ENCODE measurements at places on chromosomes 6 and 20. TPM values are rescaled to one million over a fixed set of nuclear protein-coding genes. Genes with fewer than 3 reads are reported as not detected.

DNA sequence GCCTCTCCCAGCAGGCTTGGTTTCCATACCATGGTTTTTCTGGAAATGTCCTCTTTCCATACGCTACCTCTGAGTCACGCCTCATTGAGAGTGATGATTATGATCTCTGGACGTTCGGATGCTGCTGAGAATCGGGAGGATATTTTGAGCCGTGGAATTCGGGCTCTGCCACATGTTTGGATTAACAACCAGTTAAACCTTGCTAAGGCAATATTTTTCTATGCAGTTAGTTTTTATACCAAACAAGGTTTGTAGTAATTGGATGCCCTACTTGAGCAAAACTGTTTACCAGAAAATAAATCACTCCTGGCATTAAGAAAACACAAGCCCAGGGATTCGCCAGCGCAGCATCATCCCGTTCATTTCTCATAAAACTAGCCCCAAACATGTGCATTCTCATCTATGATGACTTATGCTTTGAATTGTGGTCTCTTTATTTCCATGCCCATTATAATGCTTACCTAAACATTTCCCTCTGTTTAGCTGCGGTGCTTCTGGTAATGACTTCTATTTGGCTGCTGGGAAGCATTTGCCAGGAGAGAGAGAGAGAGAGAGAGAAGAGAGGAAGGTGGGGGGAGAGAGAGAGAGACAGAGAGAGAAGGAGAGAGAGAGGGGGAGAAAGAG lies 198.9 kb downstream of the CLIC5 start:
- no peak for DNase-seq

- DNase-seq, result no peak
These were observed 126.8 kb upstream of the BEND6 start for GRCh38 chr6:56827908-56828649.

- DNase-seq, result peak; percentile 60
These were observed 213.6 kb upstream of the PLCB4 start for GRCh38 chr20:8855315-8855714.

GRCh38 chr6:112770308-112770707 lies 423.2 kb downstream of the RFPL4B start:
- DNase-seq, result no peak

DNA sequence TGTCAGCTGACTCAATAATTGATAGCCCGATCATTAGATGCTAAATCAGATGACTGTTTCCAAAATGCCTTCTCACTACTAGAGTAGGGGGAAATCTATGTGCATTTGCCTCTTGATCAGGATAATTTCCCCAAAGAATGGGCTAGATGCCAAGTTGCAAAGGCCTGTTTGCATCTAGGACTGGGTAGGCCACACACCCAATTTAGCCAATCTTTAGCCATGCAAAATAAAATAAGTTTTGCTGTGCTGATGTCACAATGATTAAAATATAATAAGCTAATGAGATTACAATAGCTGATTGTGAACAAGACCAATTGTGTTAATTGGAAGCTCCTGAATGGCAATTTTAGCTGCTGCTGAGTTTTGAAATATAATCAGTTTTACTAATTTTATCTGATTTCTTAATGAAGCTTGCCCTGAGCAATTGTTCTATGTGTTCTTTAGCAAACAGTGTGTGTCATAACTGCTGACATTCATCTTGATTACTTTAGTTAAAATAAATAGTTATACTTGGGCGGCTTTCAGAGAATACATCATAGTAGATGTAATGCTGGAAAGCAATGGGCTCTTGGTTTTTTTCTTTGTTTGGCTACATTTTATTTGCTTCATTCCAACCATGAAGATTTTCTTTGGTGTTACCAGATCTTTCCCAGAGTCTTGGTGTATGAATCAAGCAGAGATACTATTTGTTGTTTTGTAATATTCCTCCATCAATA lies 973.2 kb upstream of the SLC35B3 start:
- no peak for DNase-seq

DNA sequence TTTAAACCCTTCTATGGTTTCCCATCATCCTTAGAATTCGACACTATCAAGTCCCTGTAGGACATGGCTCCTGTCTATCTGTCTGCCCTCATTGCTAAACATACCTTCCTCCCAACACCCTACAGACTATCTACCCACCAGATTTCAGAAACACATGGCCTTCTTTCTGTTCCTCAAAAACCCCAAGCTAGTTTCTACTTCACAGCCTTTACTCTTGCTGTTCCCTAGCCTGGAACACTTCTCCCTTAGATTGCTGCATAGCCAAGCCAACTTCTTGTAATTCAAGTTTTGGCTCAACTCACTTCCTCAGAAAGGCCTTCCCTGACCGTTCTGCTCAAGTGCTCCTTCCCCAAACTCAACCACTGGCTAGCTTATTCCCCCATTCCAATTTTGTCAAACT lies 156.2 kb downstream of the BTBD9 start:
- no peak for DNase-seq

DNA sequence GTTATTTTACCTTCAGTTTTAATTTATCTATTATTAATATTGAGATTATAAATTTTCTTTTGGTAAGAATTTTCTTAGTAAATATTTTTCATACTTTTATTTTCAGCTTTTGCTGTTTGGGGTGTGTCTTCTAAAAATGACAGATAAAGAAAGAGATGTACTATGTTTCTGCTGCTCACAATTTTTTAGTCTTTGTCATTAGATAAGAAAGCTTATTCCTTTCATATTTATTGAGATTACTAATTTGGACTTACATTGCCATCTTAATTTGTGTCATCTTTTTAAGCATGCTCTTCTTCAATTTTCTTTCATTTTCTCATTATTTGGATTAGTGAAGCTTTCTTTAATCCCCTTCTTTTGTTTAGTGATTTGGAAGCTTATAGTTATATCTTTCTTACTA lies 13.6 kb upstream of the PHACTR2 start:
- no peak for DNase-seq

GRCh38 chr20:49291200-49291599 lies 13.3 kb upstream of the ZNFX1 start:
- DNase-seq, result no peak

DNA sequence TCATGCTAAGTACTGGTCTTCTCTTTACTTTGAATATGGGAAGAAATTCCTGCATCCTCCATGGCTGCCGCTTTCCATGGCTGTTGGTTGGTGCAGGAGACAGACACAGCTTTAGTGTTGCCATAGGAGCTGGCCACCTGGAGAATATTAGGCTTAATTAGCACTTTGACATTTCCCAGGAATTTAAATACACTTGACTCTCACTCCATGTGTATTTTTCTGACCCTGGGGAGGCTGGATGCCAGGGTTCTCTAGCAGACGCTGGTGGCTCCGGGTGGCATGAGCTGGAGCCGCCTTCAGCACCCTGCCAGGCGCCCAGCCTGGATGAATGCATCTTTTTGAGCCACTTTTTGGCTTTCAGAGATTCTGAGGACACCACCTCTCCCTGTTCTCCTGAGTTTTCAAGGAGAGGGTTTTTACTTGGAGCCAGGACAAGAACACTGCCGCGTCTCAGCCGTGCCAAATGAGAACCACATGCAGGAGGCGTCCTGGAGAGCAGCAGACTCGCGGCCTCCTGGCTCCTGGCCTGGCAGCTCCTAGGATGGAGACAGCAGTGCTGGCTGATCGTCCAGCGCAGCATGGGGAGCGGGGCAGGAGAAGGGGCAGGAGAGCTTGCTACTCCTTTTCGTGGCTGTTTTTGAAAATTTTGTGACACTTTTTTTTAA lies 258.8 kb downstream of the SMOC2 start:
- DNase-seq, result no peak

GRCh38 chr6:36383606-36384005 lies 3.9 kb downstream of the ETV7 start:
- DNase-seq, result no peak

- DNase-seq, result peak; percentile 78
These were observed 7.1 kb upstream of the TCP11 start for GRCh38 chr6:35148167-35148741.

DNA sequence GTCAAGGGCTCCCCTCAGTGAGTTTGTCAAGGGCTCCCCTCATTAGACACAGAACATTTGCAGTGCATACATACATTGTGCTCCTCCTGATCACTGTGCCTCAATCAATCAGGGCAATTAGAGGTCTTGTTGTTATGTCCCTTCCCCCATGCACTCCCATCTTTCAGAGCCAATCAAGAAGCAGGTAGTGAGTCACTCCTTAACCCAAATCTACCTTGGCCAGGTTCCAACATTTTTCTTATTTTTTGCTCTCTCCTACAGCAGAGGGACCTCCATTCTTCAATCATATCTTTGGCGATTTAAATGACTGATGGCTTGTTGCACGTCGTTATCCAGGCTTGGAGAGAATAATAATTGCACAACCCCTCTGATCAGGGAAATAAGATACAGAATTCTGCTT lies 409.9 kb upstream of the SPTLC3 start:
- no peak for DNase-seq

GRCh38 chr20:63974402-63975200 lies 4.8 kb downstream of the SAMD10 start:
- DNase-seq, result no peak

GRCh38 chr6:133315811-133316210 lies 74.7 kb downstream of the EYA4 start:
- no peak for DNase-seq

DNA sequence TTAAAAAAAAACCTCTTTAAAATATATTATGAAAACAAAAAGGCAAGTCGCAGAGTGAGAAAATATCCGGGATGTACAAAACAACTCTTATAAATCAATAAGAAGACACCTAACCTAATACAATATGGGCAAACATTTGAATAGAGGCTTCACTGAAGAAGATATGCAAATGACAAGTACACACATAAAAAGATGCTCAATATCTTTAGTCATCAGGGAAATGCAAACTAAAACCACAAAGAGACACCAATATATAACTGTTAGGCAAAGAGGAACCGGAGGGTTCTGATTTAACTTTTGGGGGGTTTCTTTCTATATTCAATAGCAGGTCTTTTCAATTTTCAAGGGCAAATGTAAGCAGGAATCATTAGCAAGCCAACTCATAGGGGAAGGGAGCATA lies 480.7 kb upstream of the SPTLC3 start:
- DNase-seq, result no peak

- DNase-seq, result no peak
These were observed 23.6 kb downstream of the LINC00237 start for GRCh38 chr20:21082584-21082983.

FAM184A gene
- 0.29 TPM for total RNA-seq

MOG gene
- total RNA-seq, result not detected

MRAP2 gene
- total RNA-seq, result 0.51 TPM

PLAGL2 gene
- 4.6 TPM for total RNA-seq

TRIM15 gene
- not detected for total RNA-seq
